ENCODE measurements at places on chromosomes 7 and 10.

DNA sequence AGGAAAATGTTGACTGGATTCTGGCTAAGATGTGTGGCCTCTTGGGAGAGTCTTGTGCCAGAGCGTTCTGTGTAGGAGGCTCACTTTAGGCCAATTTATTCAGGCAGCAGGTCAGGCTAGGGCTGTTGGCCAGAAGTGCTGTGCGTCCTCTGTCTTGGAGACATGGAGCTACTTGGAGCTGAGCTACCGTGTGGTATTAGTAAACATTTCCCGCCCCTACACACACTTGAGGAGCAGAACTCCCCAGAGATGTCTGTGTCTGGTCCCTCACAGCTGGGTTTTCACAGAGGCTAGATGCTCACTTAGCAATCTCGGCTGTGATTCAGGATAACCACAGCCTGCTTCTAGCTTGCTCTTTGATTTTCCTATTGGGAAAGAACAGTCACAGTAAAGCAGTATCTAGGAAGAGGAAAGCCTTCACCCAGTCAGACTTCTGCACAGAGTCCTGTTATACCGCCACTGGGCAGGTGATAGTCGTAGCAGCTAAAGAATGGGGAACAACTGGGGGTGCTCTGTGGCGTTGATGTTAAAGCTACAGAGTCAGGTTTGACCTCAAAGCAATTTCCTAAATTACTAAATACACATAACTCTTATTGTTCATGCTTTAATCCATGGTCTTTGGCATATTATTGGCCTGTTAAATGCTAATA lies 86.7 kb downstream of the MDFIC start:
- DNase-seq: no peak

DNA sequence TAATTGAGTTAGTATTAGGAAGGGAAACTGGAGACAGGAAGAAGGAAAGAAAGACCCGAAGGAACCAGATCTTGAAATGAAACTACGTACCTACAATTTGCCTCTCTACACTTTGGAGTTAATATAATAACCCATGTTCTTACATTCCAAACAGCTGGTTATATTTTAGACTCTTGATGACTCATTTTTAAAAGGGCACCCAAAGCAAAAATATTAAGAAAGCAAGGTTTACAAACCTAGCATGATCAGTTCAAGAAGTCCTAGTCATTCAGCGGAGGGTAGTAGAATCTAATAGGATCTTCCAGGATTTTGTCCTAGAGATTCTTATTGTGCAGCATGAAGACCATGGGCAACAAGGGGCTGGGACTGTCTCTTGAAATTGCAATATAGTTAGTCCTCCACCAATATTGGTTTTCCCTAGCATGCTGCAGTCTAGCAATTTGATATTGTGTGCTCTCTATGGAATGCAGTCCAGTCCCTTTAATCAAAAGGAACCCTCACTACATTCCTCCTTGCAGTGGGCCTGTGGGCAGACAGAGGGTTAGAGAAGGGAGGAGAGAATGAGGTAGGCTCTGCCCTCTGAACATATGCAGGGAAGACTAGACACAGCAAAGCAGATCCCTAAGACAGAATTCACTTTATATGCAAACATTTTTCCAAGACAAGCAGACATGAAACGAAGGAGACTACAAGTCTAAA lies 230.3 kb downstream of the INHBA start:
- no peak for DNase-seq

- DNase-seq: no peak
These were observed 104.4 kb downstream of the MICALL2 start for GRCh38 chr7:1354661-1355567.

- no peak for DNase-seq
These were observed 12.7 kb upstream of the NRP1 start for GRCh38 chr10:33347211-33347610.

All from NCI-H2107 (cell line).